ENCODE measurements at places on chromosomes 2 and 18.

- no peak for DNase-seq
These were observed 240.5 kb downstream of the RDH14 start for GRCh38 chr2:18319987-18320386.

DNA sequence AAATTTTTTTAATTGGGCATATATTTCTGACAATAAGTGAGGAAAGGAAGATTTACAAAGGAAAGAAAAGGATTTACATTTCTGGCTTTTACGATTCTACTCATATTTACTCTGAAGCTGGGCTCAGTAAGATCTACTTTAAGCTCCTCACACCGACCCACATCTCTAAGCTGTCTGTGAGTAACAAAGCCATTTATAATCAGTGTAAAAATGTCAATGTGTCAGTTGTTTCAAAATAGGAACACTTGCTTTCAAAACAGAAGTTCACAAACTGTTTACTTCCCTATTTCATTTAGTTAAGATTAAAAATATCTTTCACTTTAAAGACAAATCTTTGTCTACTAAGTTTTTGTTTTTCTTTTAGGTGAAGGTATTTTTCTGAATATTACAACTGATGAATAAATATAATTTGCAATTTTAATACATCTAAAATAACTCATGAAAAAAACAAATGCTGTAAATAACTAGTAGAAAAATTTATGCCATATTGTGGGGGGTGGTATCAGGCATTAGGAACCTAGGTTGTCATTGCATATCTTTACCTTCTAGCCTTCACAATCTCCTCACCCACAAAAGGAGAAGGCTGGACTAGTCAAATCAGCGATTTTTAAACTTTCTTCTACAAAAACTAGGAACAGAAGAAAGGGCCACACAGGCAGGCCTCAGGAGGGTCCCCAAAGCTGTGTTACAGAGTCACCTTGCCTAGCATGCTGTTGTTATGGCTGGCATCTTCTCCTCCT lies 64.5 kb downstream of the TMEM131 start:
- no peak for DNase-seq

DNA sequence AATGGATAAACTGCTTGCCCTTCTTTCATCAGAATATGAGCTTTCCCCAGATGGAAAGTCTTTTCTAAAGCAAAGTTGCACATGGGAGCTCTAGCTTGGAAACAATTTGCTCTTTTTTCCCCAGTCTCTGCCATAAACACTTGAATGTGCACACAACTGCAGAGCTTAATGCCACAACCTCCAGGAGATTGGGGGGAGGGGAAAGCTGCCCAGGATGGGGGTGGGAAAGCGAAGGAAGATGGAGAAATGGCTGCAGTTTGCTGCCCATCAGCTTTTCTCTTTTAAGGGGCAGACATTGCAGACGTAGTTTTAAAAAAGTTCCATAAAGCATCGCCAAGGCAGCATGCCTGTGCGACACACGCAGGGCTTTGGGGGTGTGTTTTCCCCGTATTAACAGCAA lies 1.5 kb downstream of the ACKR3 start:
- no peak for DNase-seq

DNA sequence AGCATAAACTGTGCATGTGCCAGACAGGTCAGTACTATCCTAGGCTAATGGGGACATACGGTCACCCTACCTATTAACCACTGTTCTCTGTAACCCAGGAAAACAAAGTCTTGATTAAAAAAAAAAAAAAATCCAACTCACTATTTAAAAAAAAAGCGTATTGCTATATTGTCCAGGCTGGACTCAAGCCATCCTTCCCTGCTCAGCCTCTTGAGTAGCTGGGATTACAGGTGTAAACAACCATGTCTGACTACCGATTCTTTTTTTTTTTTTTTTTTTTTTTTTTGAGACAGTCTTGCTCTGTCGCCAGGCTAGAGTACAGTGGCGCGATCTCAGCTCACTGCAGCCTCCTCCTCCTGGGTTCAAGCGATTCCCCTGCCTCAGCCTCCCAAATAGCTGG lies 11.6 kb downstream of the ATAD2B start:
- no peak for DNase-seq

DNA sequence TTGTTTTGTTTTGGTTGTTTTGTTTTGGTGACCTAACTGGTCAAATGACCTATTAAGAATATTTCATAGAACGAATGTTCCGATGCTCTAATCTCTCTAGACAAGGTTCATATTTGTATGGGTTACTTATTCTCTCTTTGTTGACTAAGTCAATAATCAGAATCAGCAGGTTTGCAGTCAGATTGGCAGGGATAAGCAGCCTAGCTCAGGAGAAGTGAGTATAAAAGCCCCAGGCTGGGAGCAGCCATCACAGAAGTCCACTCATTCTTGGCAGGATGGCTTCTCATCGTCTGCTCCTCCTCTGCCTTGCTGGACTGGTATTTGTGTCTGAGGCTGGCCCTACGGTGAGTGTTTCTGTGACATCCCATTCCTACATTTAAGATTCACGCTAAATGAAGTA lies at the start of gene TTR:
TSS of gene TTR (plus strand) at position 250 of the 400 bp plus-strand sequence. CDS start at position 276, 26 bp downstream.
- no peak for DNase-seq

GRCh38 chr2:236764716-236765115 lies 195.1 kb downstream of the ACKR3 start:
- DNase-seq, result no peak

GRCh38 chr2:1854729-1855547 lies 110.6 kb upstream of the PXDN start:
- DNase-seq, result peak; percentile 90

DNA sequence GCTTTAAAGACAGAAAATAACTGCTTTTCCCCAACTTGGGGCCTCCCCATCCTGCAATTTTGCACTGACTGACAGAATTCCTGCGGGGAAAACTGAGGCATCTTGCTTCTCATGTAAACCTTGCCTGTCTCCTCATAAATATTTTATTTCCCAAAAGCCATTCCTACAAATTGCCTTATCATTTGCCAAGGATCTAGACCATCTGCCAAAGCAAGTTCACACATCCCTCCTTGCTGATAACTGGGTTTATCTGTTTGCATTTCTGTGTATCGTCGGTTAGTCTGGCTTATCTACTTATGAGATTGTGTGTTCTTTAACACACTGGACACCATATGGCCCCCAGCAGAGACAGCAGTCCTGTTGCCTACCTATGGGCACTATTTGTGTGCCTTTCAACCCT lies 3.0 kb upstream of the CNGA3 start:
- DNase-seq, result no peak

- DNase-seq, result no peak
These were observed 312.4 kb downstream of the DCC start for GRCh38 chr18:52652391-52652790.

DNA sequence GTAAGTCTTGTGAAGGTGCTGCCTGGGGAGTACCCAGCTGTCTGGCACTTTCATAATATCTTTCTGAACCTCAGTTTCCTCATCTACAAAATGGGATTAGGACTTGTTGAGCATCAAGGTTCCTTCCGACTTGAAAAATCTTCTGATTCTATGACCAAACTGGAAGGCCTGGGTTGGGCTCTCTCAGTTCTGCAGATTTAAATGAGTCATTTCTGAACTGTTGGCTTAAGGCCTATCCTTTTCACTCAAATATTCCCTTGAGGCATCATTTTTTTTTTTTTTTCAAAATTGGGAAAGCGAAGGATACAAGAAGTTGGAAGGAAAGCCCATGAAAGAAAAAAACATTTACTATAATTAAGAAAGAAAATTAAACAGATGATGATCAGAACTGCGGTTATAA lies 40.8 kb upstream of the CYP1B1 start:
- peak; percentile 84 for DNase-seq

- DNase-seq, result no peak
These were observed 107.1 kb downstream of the ABCA12 start for GRCh38 chr2:215031321-215031720.

Data from choroid plexus epithelial cell (primary cell).